ENCODE measurements at places on chromosomes 2 and 18.

DNA sequence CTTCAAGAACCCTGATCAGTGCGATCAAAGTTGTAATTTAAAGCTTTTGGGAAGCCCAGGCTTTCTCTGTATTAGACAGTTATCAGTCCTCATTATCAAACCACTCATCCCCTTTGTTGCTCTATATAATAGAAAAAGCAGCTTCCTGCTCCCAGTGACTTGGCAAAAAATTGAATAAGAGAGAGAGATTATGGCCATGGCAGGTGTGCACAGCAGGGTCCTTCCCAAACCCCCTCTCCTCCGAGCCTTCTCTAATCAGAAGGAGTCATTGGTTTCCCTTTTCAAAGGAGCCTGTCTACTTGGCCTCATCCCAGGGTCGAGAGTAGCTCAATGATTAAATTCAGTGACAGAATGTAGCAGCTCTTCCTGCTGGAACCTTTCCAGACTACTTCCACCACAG, 81.5 kb downstream of the SEMA4F start:
- DNase-seq = no peak

DNA sequence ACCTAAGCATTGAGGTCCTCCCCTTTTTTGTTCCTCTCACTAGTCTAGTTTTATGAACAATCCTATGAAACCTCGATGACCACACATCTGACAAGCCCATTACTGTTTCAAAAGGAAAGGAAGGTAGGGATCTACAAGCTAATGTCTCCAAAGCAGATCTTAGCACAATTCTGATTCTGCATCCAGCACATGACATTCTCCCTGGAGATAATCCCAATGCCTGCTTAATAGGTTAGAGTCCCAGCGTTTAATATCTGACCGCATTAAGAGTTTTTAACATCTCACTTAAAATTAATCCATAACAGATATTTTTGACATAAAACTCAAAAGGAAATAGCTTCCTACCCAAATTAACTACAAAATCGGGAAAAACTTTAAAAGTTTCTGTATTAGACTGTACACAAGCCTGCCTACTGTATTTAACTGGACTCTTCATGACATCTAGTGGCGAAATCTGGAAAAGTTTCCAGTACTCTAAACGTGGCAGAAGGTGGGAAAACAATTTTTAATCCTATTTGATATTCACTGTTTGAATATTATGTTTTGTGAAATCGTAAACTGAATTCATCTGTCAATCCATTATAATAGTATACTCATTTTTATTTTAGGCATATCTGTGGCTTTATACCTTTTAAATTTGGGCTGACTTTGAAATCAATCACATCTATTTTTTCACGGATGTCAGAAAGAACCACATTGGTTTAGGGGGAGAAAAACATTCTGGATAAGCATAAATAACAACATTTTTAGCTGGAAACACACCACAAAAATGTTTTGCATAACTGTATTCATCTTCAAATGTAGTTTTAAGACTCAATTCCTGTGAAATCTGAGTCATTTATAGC, 62.4 kb downstream of the TXNL1 start:
- no peak for DNase-seq

DNA sequence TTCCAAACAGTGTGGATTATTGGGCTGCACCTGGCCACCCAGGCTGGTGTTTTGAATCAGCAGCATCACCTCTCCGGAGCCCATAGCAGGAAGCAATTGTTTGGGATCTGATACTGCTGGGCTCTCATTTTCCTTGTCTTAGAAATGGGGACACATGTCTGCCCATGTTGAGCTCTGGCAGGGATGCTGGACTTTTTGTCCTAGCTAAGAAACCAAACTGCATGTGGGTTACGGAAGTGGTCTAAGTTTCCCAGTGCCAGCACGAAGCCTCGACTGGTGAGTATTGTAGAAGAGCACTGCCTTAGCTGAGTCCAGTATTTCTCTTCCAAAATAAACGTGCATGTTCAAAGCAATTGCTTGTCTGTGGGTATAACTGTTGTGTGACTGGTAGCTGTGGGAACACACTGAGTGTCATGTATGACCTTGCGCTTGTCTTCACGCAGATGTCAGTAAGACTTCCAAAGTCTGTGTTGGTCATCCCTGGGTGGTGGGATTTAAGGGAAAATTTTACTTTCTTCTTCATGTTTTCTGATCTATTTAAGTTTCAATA, 43.6 kb downstream of the SH3RF3 start:
- DNase-seq = no peak

GRCh38 chr18:45303026-45303425, 312.2 kb upstream of the SLC14A2 start:
- DNase-seq = no peak

- DNase-seq = no peak
Observed at GRCh38 chr2:144477957-144478311, 42.0 kb downstream of the ZEB2 start.

GRCh38 chr2:112877423-112877822, 33.5 kb upstream of the IL37 start:
- DNase-seq = no peak

DNA sequence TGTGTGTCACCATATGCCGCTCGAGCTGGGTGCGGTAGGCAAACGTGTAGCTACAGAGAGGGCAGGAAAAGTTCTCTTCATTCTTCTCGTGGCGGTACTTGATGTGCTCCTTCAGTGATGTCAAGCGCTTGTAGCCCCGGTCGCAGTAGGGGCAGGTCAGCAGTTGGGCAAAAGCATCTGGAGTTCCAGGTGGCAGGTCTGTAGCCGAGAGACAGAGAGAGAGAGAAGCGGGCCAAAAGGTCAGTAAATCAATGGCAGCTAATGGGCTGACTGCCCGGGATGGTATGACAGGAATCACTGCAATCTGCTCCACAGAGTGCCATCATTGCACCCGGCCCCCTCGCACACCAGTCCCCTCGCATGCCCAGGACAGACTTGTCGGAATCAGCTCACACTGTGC, 116.0 kb downstream of the ZEB2 start:
- no peak for DNase-seq

GRCh38 chr2:112048887-112049286, 6.2 kb upstream of the TMEM87B start:
- no peak for DNase-seq

DNA sequence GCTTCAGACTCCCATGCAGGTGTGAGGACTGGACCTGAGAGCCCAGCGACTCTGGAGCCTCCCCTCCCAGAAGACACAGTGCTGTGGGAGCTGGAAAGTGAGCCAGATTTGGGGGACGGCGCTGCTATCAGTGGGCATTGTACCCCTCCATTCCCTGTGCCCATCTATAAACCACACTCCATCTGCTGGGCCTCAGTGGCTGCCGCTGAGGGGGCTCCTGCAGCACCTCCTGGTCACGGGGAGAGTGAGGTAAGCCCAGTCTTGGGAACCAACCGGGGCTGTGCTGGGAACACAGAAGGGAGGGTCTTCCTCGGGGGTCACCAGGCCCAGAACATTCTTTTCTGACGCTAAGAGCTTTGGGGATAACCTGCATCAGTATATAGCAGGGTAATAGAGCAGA, 9.5 kb downstream of the PSD4 start:
- DNase-seq = no peak

DNA sequence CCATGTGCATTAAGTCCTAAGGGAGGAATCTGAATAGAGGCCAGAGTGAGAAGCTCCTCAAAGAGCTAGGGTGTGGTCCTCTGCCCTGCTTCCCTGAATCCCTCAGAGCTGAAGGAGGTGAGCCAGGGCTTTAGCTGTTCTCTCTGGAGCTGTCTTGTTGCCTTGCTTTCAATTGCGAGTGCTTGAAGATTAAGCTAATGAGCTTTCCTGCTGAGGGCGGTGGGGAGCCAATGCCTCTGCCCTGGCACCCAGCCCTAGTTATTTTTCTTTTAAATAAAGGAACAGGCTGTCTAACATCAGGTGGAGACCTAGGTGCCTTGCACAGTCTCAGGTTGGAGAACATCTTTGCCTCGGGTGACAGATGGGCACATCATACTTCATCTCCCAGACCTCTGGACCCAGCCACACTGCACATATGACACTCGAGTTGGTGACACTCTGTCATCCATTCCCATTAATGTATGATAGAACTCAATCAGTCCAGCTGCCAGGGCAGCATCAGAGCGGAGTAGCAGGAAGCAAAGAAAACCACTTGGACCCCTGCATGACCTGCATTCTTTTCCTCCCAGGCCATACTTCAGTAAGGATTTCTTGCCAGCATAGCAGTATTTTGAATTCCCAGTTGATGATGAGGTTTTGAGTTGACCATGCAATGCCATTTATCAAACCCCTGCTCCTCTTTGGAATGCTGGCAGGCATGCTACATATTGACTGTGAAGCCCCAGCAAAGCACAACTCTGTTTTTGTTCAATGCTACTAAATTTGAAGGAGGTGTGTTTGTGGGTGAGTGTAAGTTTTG, 292.7 kb downstream of the RNF144A start:
- no peak for DNase-seq

DNA sequence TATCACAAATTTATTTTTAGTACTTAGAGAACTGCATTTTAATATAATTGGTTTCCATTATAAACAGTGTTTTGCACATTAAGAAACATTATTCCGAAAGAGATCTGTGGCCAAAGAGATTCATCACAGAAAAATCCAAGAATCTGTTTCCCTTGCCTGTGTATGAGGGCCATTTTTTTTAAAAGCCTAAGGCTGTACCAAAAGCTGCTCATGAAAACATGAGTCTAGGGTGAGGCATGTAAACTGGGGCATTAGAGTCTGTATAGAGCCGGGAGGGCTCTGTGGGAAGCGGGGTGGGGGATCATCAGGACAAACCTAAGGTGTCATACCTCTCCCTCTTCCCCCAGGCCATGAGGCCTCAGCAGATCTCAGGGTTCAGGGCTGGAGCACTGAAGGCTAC, 223.8 kb downstream of the FBXO15 start:
- no peak for DNase-seq

DNA sequence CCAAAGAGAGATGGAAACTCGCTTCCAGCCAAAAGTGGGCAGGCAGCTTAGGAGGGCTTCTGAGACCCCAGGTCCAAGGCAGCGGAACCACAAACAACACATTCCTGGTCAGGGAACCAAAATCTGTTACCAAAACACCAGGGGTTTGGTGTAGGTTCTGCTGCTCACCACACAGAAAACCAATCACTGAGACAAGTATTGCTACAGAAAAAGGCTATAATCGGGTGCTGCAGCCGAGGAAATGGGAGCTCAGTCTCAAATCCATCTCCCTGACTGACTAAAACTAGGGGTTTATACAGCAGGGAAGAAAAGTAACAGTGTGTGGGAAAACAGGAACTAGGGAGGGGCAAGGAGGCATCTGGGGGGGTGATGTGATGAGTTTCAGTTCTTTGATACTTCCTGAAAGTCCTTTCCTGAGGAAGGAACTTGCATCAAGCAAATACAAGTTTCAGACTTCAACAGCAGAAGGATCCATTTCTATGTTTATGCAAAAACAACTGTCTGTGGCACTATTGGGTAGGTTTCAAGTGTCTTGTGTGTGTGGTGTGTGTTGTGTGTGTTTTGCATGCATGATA, 108.0 kb downstream of the FAM168B start:
- no peak for DNase-seq

- DNase-seq = no peak
Observed at GRCh38 chr2:153287109-153287801, 191.3 kb downstream of the RPRM start.

GRCh38 chr2:147171941-147172340, 672.9 kb upstream of the ACVR2A start:
- no peak for DNase-seq

DNA sequence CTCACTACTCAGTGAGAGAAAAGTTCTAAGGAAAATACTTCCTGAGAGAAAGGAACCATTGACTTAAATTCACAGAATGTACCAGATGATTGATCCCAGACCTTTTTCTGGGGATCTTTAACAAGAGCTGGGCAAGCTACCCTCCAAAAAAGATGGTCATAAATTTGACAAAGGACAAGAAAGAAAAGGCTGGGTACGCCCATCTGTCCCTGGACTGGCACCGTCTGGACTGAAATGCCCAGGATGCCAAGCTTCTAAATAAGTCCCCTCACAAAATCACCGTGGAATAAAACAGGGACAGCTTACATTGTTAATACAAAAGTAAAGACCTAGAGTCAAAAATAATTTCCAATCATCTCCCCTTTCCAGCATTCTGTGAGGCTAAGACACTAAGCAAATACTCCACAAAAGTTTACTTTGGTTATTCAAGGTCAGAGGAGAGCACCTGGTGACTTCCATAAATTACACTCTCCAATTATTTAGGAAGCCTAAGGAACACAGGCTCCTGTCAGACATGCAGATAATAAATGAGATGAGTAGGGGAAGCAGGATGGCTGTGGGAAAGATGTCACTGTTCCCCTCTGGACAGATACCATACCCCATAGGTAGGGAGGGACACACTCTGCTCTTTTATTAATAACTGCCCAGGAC, 69.9 kb downstream of the UXS1 start:
- DNase-seq = no peak

DNA sequence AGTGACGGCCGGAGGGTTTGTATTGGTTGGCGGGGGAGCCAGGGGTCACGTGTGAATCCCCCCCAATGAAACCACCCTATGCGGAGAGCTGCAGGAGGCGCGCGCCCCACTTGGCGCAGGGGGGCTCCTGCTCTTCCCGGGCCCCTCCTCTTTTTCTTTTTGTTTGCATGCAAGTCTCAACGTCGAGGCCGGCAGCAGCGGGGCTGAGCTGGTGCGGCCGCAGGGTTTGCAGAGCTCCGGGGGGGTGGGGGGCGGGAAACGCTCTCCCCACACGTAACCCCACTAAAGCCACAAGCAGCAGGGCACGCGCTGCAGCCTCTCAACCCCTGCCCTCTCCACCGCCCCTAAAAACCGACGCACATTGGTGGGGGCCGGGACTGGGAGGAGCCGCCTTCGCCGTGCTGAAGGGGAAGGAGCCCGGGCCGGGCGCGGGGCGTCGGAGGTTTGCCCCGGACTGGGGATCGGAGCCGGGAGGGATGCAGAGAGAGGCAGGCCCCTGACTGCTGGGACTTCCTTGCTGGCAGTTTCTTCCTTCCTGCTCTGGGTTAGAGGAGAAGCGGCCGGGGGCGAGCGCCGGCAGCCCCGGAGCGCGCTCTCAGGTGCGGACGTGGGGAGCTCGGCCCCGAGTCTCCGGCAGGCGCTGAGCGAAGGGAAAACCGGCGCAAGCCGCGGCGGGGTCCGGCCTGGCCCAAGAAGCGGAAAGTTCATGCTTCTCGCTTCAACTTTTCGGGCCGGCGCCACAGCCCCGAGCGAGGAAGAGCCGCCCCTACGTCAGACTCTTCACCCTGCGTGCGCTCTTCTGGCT, 864 bp downstream of the LBH start:
- DNase-seq = no peak
